ENCODE measurements at places on chromosomes 6 and 20.

DNA sequence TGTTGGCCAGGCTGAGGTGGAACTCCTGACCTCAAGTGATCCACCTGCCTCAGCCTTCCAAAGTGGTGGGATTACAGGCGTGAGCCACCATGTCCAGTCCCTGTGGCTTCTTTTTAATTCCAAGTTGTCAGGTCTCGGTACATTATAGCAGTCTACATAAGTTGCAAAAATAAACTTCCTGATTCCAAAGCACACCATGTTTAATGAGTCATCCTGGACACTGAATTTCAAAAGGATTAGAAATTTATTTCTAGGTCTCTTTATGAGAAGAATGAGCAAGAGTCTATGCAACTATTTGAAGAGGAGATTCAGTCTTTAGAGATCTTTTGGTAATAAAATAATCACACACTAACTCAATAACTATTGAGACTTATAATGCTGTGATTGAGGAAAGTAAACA, 63.9 kb upstream of the MCHR2 start:
- DNase-seq = no peak

- no peak for DNase-seq
These were observed at the start of gene CST3 for GRCh38 chr20:23637282-23638221. Gene CST3, minus strand, starts transcription at chr20:23637955. Its CDS starts 93 bp downstream, at chr20:23637862.

GRCh38 chr20:23217023-23217422, 130.9 kb upstream of the CD93 start:
- no peak for DNase-seq

DNA sequence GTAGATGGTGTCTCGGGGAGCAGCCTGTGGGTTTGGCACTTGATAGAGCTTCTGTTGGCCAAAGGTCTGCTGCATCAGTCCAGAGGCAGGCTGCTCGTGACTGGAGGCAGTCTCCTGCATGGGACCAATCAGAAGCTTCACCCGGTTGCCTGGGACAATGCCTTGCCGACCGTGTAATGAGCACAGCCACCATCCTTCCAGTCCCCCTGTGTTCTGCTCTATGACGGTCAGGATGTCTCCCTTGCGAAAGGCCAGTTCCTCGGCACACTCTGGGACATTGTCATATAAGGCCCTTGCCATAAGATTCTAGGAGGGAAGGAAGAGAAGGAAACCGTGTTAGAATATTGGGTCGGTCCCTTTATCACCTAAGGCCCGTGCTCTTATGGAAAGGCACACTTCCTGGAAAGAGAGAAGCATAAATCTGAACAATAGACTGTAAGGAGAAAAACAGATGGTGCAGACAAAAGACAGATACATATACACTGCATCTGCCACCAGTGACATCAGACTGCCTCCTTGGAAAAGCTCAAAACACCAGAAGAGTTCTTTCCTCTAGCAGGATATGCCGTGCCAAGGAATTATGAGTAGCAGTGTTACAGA, 18.9 kb downstream of the NEDD9 start:
- no peak for DNase-seq

- no peak for DNase-seq
These were observed 47.3 kb downstream of the LRRN4 start for GRCh38 chr20:6006603-6006949.

- DNase-seq = no peak
These were observed 12.3 kb upstream of the BLCAP start for GRCh38 chr20:37540001-37540400.

GRCh38 chr6:51865176-51865575, 222.2 kb downstream of the PKHD1 start:
- DNase-seq = no peak

GRCh38 chr6:18147160-18147559, 7.7 kb downstream of the TPMT start:
- no peak for DNase-seq

DNA sequence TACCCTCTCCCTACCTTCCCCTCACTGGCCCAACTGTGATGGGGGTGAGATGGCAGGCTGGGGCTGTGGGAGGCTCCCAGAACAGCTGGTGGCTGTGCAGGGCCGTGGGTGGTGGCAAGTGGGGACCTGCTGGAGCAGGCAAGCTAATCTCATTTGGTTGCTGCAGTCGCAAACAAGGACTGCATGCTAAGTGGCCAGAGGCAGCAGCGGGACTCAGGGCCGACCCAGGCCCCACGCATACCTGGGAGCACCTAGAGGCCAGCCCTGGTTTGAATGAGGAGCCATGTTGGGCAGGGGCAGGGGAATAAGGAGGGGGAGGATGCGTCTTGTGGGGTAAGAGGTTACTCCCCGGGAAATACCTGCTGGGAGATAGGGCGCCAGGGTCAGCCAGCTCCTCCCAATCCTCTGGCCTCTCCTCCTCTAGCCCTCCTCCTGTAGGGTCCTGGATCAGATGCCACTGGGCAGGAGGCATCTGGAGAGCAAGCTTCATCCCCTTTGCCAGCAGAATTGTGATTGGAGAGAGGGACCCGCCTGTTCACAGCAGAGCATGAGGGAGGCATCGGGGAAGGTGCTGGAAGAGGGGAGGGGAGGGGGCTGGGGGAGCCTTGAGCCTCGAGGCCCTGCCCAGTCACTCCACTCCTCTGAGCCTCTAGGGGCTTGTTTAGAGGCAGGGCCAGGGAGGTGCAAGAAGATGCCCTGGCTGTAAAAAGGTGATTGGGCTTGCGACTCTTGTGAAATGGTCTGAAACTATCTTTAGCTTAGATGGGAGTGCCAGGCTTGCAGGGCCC, 24.3 kb upstream of the CDH22 start:
- no peak for DNase-seq

GRCh38 chr20:51490635-51491034, 51.9 kb downstream of the NFATC2 start:
- no peak for DNase-seq

DNA sequence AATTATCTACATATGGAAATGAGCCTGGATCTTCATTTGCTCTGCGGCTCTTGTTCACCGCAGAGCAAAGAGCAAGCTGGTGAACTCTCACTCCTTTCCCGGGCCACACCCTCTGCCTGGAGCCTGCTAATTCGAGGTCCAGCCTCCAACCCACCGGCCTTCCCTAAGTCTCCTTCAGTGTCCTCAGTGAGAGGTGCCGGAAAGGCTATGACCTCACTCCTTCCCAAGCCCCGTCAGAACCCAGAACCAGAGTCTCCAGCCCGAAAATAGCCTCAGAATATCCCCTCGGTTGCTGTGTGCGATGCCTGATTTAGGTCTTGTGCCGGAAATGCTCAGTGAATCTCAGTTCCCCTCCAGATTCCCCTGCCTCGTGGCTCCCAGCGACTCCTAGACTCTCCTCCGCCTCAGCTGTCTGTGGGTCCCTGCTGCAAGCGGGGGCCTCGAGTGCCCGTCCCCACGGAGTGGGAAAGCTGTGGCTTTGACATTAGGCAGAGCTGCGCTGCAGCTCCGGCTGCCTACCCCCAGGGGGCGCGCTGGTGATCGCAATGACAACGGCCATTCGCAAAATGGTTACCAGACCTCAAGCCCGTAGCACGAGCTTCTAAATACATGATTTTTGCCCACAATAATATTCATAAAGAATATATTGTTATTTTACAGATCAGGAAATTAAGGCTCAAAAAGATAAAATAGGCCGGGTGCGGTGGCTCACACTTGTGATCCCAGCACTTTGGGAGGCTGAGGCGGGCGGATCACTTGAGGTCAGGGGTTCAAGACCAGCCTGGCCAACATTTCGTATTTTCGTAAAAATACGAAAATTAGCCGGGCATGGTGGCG, 4.1 kb upstream of the BNIP5 start:
- peak; percentile 34 for DNase-seq

GRCh38 chr6:135105710-135106109, 51.1 kb upstream of the HBS1L start:
- no peak for DNase-seq

DNA sequence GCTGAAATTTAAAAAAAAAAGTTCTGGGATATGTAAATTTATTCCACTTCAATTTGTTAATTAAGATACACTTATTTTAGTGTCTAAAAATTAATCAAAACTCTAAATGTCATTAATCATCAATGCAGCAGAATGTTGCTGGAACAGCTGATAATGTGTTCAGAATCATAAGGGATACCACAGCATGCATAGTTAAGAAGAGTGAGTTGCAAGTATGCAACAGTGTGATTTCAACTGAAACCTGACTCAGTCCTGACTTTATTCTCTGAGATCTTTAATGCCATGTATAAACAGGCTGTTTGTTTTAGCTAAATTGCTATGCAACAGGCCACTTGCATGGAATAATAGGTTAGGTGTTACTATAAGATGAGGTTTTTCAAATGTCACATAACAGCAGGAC, 1.4 kb downstream of the GRIK2 start:
- no peak for DNase-seq

GRCh38 chr6:137389150-137389704, 105.0 kb downstream of the OLIG3 start:
- peak; percentile 51 for DNase-seq

GRCh38 chr6:51028276-51028675, 209.6 kb downstream of the TFAP2B start:
- DNase-seq = no peak

GRCh38 chr6:43658161-43658560, 13.3 kb downstream of the RSPH9 start:
- no peak for DNase-seq

DNA sequence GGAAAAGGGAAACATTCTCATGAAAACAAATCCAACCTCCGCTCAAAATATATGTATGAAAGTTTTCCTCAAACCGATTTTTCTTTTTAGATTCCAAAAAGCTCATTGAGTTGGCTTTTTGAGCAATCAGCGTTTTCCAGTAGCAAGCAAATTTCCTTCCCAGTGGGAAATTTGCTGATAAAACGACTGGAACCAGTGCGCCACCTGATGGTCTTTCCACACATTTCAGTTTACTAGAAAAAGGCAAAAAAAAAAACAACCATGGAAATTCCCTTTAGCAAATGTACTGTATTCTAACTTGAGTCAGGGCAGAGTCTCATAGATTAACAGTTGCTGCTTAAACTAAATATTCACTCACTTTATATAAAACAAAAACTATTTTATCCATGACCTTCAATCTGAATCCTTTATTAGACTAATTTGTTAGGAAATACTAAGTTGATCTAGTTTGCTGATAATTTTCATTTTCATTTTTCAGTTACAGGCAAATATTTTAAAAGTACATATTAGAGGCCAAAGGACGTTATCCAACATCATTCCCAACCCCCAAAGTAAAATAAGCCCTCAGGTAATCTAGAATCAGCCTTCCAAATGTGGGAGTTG, 271.5 kb downstream of the FOXA2 start:
- DNase-seq = no peak

DNA sequence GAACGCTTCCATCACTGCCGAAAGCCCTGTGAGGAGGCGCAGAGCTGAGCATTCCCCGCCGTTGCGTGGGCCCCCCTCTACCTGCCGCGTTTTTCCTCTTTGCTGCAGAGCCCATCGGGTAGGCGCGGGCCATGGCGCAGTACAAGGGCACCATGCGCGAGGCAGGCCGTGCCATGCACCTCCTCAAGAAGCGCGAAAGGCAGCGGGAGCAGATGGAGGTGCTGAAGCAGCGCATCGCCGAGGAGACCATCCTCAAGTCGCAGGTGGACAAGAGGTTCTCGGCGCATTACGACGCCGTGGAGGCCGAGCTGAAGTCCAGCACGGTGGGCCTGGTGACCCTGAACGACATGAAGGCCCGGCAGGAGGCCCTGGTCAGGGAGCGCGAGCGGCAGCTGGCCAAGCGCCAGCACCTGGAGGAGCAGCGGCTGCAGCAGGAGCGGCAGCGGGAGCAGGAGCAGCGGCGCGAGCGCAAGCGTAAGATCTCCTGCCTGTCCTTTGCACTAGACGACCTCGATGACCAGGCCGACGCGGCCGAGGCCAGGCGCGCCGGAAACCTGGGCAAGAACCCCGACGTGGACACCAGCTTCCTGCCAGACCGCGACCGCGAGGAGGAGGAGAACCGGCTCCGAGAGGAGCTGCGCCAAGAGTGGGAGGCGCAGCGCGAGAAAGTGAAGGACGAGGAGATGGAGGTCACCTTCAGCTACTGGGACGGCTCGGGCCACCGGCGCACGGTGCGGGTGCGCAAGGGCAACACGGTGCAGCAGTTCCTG, 693 bp downstream of the FAM50B start:
- DNase-seq = no peak

- no peak for DNase-seq
These were observed 1.4 kb downstream of the STAU1 start for GRCh38 chr20:49186535-49187329.

GRCh38 chr20:11734431-11734830, 183.3 kb upstream of the BTBD3 start:
- no peak for DNase-seq

- no peak for DNase-seq
These were observed 11.3 kb upstream of the BFSP1 start for GRCh38 chr20:17542481-17542880.
